Epithelial cell of proximal tubule (primary cell): ENCODE measurements at places on chromosomes 3 and 15. TPM values are rescaled to one million over a fixed set of nuclear protein-coding genes. Genes with fewer than 3 reads are reported as not detected.

GRCh38 chr15:68152342-68152741 is 52.8 kb downstream of the CALML4 start:
- no peak for DNase-seq

DNA sequence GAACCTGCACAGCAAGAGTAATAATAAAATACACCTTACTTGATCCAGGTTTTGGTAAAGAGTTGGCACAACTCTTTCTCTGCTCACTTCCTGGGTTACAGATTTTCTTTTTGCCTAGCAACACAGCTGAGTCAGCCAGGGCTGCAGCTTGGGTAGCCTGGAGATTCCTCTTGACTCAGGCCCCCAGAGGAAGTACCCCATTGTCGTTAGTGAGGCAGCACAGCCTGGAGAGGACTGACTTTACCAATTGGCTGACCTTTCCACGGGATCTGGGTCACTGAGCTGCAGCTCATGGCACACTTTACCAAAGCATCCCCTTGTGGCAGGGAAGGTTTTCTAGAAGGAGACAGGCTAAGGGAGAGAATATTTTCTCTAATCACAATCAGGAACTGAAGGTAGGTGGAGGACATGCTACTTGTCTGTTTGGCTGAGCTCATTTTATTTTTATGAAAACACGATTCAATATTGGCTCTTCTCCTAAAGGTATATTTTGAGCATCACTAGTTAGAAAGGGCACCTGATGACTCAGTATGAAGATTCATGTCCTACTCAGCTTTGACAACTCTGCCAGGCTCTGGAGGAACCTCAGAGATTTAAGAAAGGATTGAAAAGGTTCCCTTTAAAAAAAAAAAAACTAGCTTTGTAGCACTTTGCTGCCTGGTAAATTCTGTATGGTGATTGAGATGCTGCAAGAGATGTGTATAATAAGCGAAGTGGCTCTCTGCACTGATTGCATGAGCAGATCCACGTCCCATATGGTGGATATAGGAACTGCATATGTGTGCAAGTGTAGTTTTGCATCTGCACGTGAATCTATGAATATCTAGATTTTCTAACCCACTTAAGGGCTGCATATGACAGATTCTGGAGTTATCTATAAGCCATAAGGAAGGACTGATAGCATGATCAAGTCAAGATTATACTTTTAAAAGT is 124.8 kb downstream of the CHDH start:
- DNase-seq: no peak

GRCh38 chr3:194658477-194659242 is 13.3 kb downstream of the LSG1 start:
- DNase-seq: no peak

DNA sequence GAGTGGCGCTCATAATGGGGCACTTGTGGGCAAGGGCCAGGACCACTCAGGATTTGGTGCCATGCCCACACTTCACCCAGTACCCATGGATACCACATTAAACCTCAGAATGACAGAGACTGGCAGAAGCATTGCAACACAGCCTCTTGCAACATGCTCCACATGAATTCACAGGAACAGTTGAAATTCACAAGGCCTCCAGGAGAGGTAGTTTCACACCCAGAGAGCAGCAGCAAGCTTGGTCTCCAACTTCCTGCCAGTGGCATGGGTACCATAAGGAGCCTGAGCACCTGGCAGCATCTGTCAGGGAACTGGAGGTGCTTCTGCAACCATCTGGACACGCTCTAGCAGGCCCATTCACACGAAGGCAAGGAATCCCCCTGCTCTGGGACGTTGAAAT is 101.0 kb downstream of the OSBPL10 start:
- peak; percentile 79 for DNase-seq

DNA sequence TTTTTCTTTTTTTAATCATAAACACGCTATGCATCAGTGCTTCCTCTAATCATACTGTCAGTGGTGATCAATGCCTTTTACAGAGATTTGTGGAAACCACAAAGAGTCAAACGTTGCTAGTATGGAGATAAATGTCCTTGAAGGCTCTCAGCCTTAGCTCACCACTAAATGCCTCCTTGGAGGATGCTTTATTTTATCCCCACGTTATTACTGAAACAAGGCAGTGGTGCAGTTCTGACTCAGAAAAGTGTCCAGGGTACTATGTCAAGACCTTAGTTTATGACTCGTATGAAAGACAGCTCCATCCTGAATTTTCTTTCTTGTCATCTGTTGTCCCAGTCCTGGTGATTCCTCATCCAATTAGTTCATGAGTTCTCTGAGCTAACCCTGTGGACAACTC is 1146.7 kb downstream of the IGSF11 start:
- DNase-seq: no peak

DNA sequence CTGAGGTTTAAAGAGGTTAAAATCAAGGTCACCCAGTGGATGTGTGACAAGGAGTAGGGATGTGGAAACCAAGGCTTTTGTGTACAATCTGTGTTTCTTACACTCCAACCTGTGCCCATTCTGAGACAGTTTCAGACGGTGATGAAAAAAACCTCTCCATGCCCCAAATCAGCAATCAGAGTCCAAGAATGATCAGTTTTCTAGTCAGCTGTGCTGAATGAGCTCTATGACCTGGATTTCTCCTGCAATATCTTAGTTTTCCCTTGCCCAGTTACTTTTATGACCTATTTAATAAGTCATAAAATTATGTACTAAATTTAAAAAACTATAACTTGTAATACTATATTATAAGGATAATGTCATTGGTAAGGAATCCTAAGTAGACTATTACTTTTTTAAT is 37.5 kb upstream of the CBLB start:
- DNase-seq: no peak

GRCh38 chr3:180048840-180049239 is 12.1 kb upstream of the PEX5L start:
- no peak for DNase-seq

DNA sequence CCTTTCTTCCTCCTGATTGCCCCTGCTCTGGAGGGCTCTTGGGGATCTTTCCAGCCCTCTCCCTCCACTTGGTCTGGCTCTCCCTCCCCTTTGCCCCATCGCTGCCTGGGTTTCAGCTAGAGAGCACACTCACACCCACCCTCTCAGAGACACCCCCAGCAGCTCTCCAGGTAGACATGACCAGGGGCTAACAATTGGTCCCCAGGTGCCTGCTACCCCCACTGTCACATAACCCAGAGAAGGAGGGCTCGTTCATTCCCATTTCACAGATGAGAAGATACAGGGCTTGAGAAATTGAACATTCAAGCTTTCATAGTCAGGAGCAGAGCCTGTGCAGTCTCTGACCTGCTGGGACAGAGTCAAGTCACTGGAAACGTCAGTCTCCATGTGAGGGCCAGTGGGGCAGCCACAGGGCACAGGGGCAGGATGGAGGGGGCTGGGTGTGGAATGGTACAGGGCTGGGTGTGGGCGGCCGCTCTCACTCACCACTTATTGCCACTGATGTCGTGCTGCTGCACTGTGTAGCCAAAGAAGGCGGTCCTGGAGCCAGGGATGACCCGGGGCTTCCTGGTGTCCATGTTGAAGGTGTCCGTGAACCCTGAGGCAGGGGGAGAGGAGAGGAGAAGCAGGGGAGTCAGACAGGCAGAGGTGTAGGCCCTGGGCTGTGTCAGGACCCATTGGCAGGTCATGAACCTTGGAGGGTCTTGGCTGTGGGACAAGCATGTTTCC is 29.4 kb downstream of the ITGA11 start:
- DNase-seq: no peak

GRCh38 chr3:183733553-183733952 is 36.0 kb downstream of the YEATS2 start:
- DNase-seq: no peak

DNA sequence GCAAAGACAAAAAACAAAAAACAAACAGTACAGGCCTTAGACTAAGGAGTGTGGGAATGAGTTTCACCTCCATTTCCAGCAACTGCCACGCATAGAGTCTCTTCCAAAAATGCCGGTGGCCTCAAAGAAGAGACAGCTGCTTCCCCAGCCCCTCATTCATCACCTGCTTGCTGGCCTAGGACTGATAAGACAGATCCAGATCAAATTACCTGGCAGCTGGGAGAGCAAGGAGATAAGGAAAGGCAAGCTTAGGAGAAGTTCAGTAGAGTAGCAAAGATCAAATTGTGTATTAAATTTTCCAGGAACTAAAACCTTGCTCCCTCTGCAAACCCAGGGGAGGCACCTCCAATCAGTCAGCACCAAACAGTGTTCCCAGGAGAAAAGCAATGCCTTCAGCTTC is 325.8 kb upstream of the CTNNB1 start:
- DNase-seq: no peak

GRCh38 chr15:100631831-100632230 is 29.4 kb downstream of the ASB7 start:
- DNase-seq: no peak

- DNase-seq: no peak
These were observed 190.0 kb downstream of the ARRDC4 start for GRCh38 chr15:98150536-98150935.

- no peak for DNase-seq
These were observed 32.9 kb downstream of the AP3S2 start for GRCh38 chr15:89860891-89861290.

- peak; percentile 3 for DNase-seq
These were observed 802.6 kb upstream of the ALCAM start for GRCh38 chr3:104564045-104564643.

Gene MCF2L2
- total RNA-seq: 0.58 and 0.87 TPM in 2 replicates

Gene CILP
- not detected in 2 replicates for total RNA-seq

Gene CKMT1A
- 4.0 and 8.1 TPM in 2 replicates for total RNA-seq

Gene IL17RD
- total RNA-seq: 13.2 and 28.2 TPM in 2 replicates

Gene C3orf70
- 0.63 and 0.72 TPM in 2 replicates for total RNA-seq

Gene AGTR1
- total RNA-seq: 0.12 and 0.14 TPM in 2 replicates

Gene KIF23
- total RNA-seq: 71.5 and 87.9 TPM in 2 replicates
